ENCODE measurements at places on chromosomes 3 and 15.

DNA sequence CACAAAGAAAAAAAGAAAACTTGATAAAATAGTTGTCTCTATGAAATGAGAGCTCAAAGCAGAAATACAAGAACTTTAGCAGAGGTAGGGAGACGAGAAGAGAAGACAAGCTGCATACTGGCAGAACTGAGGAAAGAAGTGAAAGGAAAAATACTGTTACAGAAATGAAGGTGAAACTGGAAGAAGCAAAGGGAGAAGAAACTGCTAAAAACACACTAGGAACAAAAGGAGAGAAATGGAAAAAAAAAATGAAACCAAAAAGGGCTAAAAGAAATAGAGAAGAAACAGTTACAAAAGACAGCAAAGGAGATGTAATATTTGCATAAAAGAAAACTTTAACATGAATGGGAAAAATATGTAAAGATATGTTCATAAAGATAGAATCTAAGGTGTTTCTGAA is 27.3 kb upstream of the ANPEP start:
- DNase-seq, result no peak

DNA sequence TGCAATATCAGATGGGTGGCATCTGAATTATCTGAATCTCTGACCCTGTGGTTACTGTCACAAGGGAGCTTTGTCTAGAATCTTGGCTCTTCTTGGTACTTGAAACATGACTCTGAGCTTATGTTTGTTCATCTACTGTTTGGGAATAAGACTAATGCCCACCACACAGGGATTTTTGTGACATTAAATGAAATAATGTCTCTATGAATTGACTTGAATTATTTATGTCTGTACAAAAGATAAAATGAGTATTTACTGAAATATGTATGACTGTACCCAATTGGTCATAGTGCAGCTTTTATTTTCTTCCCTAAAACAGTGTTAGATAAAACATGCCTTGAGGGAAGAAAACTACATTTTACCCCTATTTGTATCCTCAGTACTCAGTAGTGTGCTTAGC is 87.9 kb upstream of the ZPLD1 start:
- no peak for DNase-seq

DNA sequence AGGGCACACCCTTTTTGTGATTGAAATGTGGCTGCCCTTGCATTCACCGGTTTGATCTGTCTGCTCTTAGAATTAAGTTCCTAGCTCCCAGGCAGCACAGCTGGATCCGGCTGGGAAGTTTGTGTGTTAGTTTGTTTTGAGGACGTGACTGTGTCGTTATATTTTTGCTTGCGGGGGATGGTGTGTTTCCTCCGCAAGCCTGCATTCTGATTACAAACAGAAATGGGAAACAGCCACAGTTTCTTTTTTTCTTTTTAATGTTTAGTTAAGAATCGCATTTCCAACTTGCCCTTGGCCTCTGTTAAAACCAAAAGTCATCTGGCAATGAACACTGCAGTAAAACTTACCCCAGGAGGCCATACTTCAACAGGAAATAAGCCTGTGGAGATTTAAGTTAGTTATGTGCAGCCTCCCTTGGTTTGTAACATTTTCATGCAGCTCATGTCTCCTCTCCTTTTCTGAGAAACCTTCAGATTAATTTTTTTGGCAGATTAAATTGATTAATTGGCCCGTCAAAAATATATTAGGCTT is 888 bp downstream of the TMOD3 start:
- DNase-seq, result peak; percentile 53

DNA sequence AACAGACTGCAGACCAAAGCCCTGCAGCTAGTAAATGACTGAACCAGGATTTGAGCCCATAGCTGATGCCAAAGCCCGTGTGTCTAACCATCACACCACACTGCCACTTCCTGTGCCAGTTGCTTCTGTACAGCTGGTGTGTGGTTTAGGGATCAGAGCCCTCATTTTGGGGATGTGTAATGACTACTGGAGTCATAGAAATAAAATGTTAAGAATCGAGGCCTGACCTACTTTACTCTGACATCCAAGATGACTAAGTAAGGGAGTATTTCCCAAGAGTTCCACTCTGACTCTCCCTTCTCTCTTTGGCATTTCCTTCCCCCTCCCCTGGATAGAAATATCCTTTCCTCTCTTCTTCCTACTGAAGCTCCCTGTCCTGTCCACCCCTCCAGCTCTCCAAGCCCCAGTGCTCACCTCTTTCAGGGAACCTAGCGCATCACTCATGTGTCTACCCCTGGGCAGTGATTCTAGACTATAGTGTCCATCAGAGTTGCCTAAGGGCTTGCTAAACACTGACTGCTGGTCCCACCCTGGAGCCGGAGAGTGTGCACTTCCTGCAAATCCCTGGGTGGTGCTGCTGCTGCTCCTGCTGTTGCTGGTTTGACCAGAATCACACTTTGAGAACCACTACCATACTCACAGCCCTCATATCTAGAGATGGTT is 53.8 kb downstream of the MGLL start:
- DNase-seq, result no peak

- DNase-seq, result no peak
These were observed 10.0 kb downstream of the WWTR1 start for GRCh38 chr3:149647812-149648211.

GRCh38 chr3:3316521-3316920 is 137.0 kb upstream of the CRBN start:
- DNase-seq, result no peak

DNA sequence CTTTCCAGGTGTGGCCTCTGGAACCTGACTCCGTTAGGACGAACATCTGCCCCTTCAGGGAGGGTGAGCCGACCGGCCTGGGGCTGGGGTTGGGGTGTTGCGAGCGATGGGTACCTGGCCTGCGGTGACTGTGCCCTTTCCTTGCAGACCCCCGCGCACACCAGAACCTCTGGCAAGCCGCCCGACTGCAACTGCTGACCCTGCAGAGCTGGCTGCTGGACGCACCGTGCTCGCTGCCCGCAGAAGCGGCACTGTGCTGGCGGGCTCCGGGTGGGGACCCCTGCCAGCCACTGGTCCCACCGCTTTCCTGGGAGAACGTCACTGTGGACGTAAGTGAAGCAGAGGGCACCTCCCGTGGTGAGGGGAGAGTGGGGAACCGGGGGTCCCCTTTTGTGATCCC is 5.5 kb upstream of the CRELD1 start:
- DNase-seq, result no peak

- DNase-seq, result no peak
These were observed 13.3 kb downstream of the ANKRD63 start for GRCh38 chr15:40269604-40270003.

DNA sequence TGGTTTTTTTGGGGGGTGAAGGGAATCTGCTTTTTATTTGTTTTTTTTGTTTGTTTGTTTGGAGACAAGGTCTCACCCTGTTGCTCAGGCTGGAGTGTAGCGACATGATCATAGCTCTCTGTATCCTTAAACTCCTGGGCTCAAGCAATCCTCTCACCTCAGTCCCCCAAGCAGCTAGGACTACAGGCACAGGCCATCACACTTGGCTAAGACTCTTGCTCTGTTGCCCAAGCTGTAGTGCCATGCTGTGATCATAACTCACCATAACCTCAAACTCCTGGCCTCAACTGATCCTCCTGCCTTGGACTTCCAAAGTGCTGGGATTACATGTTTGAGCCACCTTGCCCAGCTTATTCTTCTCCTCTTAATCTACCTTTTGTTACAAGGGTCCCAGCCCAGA is 31.8 kb downstream of the GPR176 start:
- DNase-seq, result no peak

DNA sequence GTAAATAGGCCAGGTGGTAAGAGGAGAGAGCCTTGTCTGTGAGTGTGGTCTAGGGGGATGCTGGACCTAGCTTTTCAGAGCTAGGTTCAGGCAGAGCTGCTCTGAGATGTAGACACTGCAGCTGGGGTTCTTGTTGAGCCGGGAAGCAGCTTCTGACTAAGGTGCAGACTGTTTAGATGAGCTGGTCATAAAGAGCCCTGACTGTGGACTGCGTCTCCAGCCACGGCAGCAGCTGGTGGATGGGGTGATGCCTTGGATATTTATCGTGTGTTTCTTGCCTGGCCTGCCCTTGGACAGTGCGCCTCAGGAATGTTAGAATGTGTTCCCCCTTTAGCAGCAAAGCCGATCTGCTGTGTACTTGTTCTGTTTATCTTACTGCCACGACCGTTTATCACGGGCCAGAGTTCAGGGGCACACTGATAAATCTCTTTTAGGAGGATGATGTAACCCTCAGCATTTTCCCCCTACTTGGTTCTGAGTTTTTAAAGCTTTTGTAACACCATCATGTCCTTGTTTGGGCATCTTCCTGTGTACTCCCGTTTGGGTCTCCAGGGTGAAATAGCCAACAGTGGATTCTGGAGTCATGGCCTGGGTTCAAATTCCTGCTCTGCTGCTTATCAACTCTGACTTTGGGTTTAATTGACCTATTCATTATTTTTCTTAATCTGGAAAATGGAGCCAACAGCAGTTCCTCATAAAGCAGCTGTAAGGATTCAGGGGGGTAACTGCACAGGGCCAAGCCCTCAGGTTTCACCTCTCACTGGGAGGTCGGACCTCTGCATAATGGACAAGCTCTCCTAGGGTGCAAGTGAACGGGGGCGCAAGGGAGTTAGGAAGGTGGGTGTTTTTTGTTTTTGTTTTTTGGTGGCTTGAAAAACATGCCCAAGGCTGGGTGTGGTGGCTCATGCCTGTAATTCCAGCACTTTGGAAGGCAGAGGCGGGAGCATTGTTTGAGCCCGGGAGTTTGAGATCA is 51.4 kb downstream of the FLNB start:
- no peak for DNase-seq
